GM23338 (cell line): ENCODE measurements at places on chromosomes 5 and 9. TPM values are rescaled to one million over a fixed set of nuclear protein-coding genes. Genes with fewer than 3 reads are reported as not detected.

UBE2QL1 gene
- polyA plus RNA-seq = 0.40 and 0.43 TPM in 2 replicates

LNPEP gene
- polyA plus RNA-seq = 1.2 and 1.6 TPM in 2 replicates

DHFR gene
- polyA plus RNA-seq = 48.7 and 56.2 TPM in 2 replicates

GABRA6 gene
- not detected in 2 replicates for polyA plus RNA-seq

IFNE gene
- polyA plus RNA-seq = not detected in 2 replicates

FOXI1 gene
- not detected in 2 replicates for polyA plus RNA-seq

SLC36A1 gene
- 3.6 and 5.2 TPM in 2 replicates for polyA plus RNA-seq

ANKDD1B gene
- polyA plus RNA-seq = 0.28 and 0.40 TPM in 2 replicates

GFPT2 gene
- polyA plus RNA-seq = 74.6 and 82.6 TPM in 2 replicates

NUTM2G gene
- polyA plus RNA-seq = 0.70 and 0.76 TPM in 2 replicates

IL3 gene
- not detected in 2 replicates for polyA plus RNA-seq

ADCY2 gene
- polyA plus RNA-seq = 20.0 and 23.8 TPM in 2 replicates

INSL6 gene
- 0.19 TPM in 1 of 2 replicates, not detected in the other for polyA plus RNA-seq

GCNT4 gene
- 1.4 and 2.5 TPM in 2 replicates for polyA plus RNA-seq

CER1 gene
- 0.73 and 0.90 TPM in 2 replicates for polyA plus RNA-seq
